ENCODE measurements at places on chromosomes 5 and 9.

DNA sequence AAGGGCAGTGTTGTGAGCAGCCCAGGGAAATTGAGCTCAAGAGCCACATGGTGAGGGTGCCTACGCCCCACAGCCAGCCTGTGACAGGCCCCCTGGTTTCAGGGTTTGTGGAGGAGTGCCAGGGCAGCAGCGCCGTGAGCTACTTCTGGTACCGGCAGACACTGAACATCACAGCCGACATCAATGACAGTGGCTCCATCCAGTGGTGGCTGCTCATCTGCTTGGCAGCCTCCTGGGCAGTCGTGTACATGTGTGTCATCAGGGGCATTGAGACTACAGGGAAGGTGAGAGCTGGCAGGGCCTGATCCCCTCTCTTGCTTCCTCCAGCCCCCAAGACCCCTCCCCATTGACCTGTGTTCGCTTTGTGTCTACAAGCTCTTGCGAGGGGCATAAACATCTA, 10.2 kb downstream of the SLC6A18 start:
- no peak for DNase-seq

- no peak for DNase-seq
These were observed 39.6 kb upstream of the FGF1 start for GRCh38 chr5:142725231-142726187.

DNA sequence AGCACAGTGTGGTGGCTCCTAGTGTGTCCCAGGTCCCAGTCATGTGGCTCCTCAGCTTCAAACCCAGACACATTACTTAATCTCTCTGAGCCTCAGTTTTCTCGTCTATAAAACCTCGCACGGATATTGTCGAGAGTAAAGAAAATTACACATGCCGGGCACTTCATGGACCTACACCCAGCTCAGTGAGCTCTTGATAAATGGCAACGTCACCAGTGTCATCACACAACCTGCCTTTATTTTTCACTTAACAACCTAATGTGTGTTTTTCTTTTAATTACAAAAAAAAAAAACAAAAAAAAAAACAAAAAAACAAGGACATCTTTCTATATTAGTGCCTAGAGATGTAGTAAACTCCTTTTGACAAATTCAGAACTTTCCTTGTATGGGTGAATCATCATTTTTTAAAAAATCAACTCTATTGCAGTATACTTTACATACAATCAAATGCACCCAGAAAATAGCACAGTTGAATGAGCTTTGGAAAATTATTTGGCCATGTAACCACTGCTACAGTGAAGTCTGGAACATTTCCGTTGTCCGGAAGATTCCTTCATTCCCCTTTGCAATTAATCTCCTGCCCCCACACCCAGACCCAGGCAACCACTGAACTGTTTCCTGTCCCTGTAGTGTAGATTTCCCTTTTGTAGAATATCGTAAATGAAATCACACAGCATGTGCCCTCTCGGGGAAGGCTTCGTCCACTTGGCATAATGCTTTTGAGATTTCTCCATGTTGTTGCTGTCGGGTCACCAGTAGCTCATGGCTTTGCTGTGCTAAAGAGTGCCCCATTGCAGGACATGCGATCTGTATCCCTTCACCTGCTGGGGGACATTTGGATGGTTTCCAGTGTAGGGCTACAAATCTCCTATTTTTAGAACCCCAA, 100.4 kb upstream of the LARP1 start:
- DNase-seq = no peak

- no peak for DNase-seq
These were observed 68.5 kb downstream of the KIAA1958 start for GRCh38 chr9:112555101-112555643.

GRCh38 chr9:136751244-136751643, 2.9 kb upstream of the LCN6 start:
- DNase-seq = no peak
